ENCODE measurements at places on chromosomes 12 and 14.
A peak's percentile ranks its signal among the peaks of the same experiment; 100 is the strongest.

- peak overlapping the region; percentile 93 for H3K27ac ChIP-seq
- no peaks in the 10 kb centered on the region for H3K27me3 ChIP-seq
- H3K4me1 ChIP-seq, result peaks cover 36% of the 10 kb centered on the region
- peak overlapping the region; percentile 90 for H3K4me3 ChIP-seq
- DNase-seq, result no peak
These were observed 419 bp upstream of the ATXN7L3B start for GRCh38 chr12:74537126-74537706.

- H3K36me3 ChIP-seq, result peaks cover 21% of the 10 kb centered on the region
- peaks cover 49% of the 10 kb centered on the region for H3K4me1 ChIP-seq
- no peaks in the 10 kb centered on the region for H3K27me3 ChIP-seq
- peak overlapping the region; percentile 13 for H3K4me3 ChIP-seq
These were observed 56.1 kb upstream of the DYRK2 start for GRCh38 chr12:67592228-67593011.

DNA sequence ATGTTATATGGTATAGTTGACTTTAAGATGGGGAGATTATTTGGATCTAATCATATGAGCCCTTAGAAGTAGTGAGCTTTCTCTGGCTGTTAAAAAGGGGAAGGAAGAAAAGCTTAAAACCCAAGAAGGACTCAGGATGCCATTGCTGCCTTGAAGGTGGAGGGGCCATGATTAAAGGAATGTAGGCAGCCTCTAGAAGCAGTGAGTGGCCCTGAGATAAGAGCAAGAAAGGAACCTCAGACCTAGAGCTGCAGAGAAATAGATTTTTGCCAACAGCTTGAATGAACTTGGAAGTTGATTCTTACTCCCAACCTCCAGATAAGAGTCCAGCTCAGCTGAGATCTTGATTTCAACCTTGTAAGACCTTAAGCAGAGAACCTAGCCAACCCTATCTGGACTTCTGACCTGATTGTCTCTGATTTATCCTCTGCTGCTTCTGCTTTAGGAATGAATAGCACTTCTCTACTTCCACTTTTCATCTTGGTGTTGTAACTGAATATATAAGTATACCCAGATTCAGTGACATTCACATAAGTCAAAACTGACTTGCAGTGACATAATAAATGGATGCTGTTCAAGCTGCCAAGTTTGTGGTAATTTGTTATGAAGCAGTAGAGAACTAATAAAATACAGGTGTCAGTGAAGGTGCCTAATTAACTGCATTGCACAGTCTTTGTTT is 33.5 kb downstream of the RAD51B start:
- no peaks in the 10 kb centered on the region for H3K27me3 ChIP-seq
- peaks cover 6% of the 10 kb centered on the region for H3K4me1 ChIP-seq
- no peak for DNase-seq
- H3K27ac ChIP-seq, result no peak overlapping the region
- peaks cover 13% of the 10 kb centered on the region for H3K36me3 ChIP-seq

GRCh38 chr12:115072712-115073111 is 388.7 kb upstream of the TBX3 start:
- H3K4me1 ChIP-seq, result no peaks in the 10 kb centered on the region
- no peak overlapping the region for H3K27ac ChIP-seq
- H3K36me3 ChIP-seq, result no peaks in the 10 kb centered on the region

GRCh38 chr14:105294142-105294597 is 6.6 kb downstream of the BRF1 start:
- peak overlapping the region; percentile 91 for H3K27ac ChIP-seq
- H3K27me3 ChIP-seq, result no peaks in the 10 kb centered on the region
- H3K36me3 ChIP-seq, result peaks cover 11% of the 10 kb centered on the region
- peaks cover 54% of the 10 kb centered on the region for H3K4me1 ChIP-seq
- peak; percentile 84 for DNase-seq

DNA sequence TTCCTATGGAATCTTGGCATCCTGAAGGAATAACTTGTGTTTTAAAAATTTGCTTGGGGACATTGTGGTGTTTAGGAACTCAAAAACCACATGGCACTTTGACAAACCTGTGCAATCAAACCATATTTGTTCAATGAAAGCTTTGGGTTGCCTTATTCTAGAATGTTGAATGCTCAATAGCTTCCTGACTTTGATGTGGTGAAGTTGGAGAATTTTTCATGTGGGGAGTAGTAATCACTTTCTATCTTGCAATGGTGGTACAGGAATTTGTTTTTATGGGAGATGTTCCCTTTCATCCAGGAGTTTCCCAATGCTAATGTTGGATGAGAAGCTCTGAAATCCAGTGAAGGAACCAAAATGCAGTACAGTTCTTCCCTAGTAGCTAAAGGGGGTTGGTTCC is 42.2 kb upstream of the LDHB start:
- peaks cover 3% of the 10 kb centered on the region for H3K27me3 ChIP-seq
- H3K4me1 ChIP-seq, result no peaks in the 10 kb centered on the region
- DNase-seq, result no peak
- H3K27ac ChIP-seq, result no peak overlapping the region
- no peak overlapping the region for H3K4me3 ChIP-seq
- H3K36me3 ChIP-seq, result no peaks in the 10 kb centered on the region

- peaks cover 2% of the 10 kb centered on the region for H3K36me3 ChIP-seq
- H3K27ac ChIP-seq, result peak overlapping the region; percentile 90
These were observed 12.3 kb downstream of the ZFP36L1 start for GRCh38 chr14:68780358-68781160.

DNA sequence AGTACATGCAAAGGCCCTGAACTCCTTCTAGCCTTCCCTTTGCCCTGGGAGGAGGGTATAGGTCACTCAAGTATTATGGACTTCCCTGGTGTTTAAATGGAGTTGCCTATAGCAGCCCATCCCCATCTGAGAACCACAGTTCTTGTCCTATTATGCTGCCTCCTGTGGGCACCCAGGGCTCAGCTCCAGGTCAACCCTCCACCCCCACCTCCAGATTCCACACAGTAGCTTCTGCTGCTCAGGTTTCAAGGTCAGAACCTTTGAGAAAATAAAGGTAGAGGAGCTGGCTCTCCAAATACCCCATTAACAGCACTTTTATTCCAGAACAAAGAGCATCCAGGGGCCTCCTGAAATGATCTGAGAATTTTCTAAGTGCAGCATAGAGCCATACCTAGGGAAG is 57.4 kb downstream of the ACTN1 start:
- peaks cover 61% of the 10 kb centered on the region for H3K36me3 ChIP-seq
- no peak overlapping the region for H3K4me3 ChIP-seq
- no peaks in the 10 kb centered on the region for H3K27me3 ChIP-seq
- peaks cover 38% of the 10 kb centered on the region for H3K4me1 ChIP-seq

DNA sequence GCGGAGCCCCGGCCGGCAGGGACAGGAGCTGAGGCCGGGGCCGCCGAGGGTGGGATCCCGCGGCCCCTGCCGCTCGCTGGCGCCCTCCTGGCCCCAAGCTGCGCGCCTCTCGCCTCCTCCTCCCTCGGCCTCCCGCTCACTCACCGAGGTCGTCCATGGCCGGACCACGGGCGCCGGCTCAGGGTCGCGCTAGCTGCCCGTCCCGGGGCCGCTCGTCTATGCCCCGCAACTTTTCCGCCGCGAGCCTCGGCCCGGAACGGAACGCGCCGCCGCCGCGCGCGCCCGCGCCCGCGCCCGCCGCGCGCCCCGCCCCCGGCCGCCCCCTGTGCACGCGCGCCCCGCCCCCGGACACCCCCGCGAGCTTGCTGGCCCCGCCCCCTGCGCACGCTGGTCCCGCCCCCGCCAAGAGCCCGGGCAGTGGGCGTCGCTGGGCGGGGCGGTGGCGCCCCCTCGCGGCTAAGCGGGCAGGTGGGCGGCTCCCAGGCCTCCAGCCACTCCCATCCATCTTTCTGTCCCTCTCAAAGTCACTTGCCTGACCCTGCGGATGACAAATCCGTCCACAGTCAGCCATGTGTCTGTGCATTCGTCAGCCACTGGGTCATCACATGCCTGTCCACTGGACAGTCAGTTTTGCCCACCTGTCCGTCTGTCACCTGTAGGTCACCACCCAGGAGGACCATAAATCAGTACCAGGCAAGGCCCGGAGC is at the start of gene PXN:
TSS of gene PXN (minus strand) at position 258 of the 707 bp plus-strand sequence. CDS start at position 157, 101 bp downstream.
- H3K36me3 ChIP-seq, result peaks cover 30% of the 10 kb centered on the region
- H3K27ac ChIP-seq, result peak within 1 kb of the TSS; percentile 77
- DNase-seq, result peak; percentile 92
- peak within 1 kb of the TSS; percentile 81 for H3K4me3 ChIP-seq
- H3K4me1 ChIP-seq, result peaks cover 47% of the 10 kb centered on the region

DNA sequence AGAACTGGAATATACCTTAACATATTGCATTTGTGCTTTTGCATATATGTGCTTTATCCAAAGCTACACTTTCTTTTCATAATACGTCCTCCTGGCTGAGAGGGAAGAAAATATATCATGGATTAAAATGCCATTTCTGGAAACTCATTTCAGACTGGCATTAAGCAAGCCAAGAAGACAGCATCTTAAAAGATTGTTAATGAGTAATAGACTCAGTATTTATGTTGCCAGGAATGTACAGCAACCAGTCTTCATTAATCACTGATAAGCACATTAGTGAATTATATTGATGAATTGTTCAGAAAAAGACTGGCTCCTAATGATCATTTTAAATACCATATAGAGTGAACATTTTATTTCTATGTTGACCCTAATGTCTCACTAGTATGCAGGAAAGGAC is 134.9 kb upstream of the IFNG-AS1 start:
- no peak for DNase-seq
- H3K4me3 ChIP-seq, result no peak overlapping the region
- no peaks in the 10 kb centered on the region for H3K27me3 ChIP-seq
- H3K27ac ChIP-seq, result no peak overlapping the region
